ENCODE measurements at places on chromosomes 16 and 17. TPM values are rescaled to one million over a fixed set of nuclear protein-coding genes. Genes with fewer than 3 reads are reported as not detected.

Gene PYY
- not detected for total RNA-seq

Gene KRTAP2-3
- not detected for total RNA-seq

Gene SCGB1C2
- total RNA-seq: not detected

Gene RGS11
- total RNA-seq: not detected

Gene CCL5
- 13.1 TPM for total RNA-seq

Gene SHCBP1
- 39.8 TPM for total RNA-seq

Gene CCNF
- 111 TPM for total RNA-seq

Gene TAOK1
- total RNA-seq: 37.9 TPM

Gene SPHK1
- 7.1 TPM for total RNA-seq

Gene EMP2
- not detected for total RNA-seq

Gene HCRT
- total RNA-seq: not detected

Gene HNF1B
- total RNA-seq: 0.14 TPM

Gene DHX40
- total RNA-seq: 33.1 TPM

Gene KRTAP4-9
- total RNA-seq: not detected

Gene GRAP
- 13.7 TPM for total RNA-seq

Gene PRAC2
- total RNA-seq: not detected

Gene KCNH6
- total RNA-seq: not detected

Gene SDR42E2
- total RNA-seq: 0.11 TPM

Gene RAB37
- 3.4 TPM for total RNA-seq

Gene HOXB1
- not detected for total RNA-seq

Gene KRTAP3-1
- not detected for total RNA-seq

Gene DPEP2
- 6.3 TPM for total RNA-seq

Gene EFCAB5
- 0.18 TPM for total RNA-seq

Gene SMIM5
- 0.06 TPM for total RNA-seq

Gene CSH1
- total RNA-seq: 8.3 TPM

Gene NOG
- 15.7 TPM for total RNA-seq

Gene CCDC57
- total RNA-seq: 51.3 TPM

Gene SP2
- total RNA-seq: 16.4 TPM

Gene MRC2
- total RNA-seq: 12.4 TPM

Gene ATP6V0C
- 94.4 TPM for total RNA-seq

Gene TBC1D3I
- 0.52 TPM for total RNA-seq
